ENCODE measurements at places on chromosomes 1 and 21.
A peak's percentile ranks its signal among the peaks of the same experiment; 100 is the strongest.

DNA sequence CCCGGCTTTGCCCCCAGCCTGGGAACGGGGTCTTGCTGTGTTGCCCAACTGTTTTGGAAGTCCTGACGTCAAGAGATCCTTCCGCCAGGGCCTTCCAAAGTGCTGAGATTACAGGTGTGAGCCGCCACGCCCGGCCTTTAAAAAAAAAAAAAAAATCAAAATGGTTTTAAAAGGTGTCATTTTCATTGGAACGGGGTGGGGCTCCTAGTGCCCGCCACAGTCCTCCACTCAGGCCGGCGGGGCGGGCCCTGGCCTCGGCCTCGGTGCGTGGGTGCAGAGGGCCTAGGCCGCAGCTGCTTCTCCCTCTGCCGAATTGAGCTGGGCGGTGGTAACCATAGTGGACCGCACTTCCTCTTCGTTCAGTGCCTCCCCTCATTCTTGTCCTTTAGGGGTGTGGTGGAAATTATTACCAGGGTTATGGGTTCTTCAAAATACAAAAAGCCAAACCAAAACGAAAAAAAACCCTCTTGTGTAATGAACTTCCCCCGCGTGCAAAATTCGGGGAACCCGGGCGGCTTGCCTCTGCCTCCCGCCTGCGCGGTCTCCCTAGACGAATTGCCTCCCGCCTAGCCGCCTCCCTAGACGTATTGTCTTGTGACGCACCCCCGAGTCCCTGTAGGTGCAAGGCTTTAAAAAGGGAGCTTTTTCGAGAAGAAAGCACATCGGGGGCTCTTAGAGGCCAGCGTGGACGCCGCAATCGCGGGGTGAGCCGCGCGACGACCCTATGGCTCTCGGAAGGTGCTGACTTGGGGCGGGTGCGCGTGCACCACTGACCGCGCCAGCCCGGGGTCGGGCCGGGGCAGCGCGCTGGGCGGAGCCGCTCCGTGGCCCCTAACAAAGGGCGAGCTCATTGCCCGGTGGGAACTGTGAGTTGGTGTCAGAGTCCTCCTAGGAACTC is 10.5 kb upstream of the SPEN start:
- DNase-seq, result no peak

DNA sequence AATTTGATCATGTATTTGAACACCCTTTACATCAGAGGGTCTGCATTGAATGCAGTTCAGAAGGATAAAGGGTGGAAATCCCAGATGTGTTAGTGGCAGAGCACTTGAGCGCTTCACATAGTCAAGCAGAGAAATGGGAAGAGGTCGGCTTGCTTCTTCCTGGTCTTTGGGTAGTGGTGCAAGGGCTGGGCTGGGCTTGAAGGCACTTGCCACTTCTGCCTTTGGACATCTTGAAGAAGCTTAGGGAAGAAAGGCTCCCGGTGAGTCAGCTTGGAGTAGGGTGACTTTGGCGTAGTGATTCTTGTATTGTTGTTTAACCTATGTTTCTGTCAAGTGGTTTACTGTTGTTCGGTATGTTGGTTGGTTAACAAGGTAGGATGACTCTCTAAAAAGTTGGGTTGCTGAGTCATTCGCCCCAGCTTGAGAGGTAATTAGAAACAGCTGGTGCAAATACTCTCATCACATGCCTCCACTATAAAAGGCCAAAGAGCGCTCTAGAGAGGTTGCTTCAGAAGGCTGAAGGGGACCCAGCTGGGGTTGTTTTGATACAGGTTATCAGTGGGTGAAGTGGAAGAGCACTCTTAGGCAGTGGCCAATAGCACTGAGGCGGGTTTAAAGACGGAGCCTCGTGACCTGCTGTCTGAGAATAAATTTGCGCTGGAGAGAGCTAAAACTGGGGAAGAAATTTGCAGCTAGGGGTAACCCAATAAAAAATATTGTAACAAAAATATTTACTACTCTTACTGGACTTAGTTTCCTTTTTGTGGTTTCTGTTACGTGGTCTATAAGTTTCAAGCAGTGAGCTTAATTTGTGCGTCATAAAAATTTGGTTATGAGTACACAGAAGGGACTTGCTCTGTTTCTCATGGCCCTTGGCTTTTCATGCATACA is 1.4 kb downstream of the BACH1 start:
- DNase-seq, result peak; percentile 24

DNA sequence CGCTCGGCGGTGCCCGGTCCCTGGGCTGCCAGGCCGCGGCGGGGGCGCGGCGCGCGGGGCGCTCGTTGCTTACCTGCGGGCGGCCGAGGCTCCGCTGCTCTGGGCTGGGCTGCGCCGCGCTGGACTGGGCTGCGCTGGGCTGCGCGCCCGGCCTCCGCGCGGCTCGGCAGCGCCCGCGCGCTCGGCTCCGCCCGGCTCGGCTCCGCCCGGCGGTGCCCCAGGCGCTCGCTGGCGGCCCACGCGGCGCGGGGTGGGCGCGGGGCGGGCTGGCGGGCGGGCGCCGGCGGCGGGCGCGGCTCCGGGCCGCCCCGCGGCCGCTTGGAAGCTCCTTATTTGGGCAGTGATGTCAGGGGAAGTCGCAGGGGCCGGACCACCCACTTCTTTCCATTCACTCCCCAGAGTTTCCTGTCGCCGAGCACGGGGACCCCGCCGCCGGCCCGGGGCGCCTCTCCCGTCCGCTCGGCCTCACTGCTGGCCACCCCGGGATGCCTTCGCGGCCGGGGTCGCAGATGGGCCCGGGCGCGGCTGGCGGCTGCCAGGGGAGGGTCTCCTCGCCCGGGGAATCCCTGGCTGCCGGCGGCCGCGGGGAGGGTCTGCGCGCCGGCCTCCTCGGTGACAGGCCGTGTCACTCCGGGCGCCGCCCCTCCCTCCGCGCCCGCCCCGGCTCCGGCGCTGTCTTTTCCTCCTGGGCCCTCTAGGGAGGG is 177.7 kb upstream of the EDN2 start:
- no peak for DNase-seq

- DNase-seq, result peak; percentile 37
Measured at GRCh38 chr1:174999936-175000696, at the start of gene CACYBP. Gene CACYBP (plus strand): TSS chr1:174999947. CDS start chr1:175000181, 234 bp downstream.

GRCh38 chr1:92759361-92759760 is 25.5 kb downstream of the EVI5 start:
- DNase-seq, result no peak

DNA sequence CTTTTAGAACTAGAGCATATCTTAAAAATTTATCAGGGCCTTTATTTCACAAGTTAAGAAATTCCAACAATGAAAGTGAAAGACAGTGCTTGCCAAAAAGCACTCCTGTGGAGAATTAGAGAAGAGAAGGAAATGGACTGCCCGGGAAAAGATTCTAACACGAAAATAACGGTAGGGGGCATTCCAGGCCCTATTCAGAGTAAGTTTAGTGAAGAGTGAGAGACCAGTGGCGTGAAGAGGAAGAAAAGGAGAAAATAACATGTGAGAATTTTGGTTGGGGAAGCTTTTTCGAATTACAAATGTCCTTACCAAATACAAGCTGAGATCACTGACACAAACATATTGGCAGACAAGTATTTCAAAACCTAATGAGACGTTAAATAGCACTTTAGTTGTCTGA is 38.4 kb upstream of the RBM34 start:
- no peak for DNase-seq
